ENCODE measurements at places on chromosomes 1 and 21.

GRCh38 chr1:48105165-48105564, 108.0 kb upstream of the TRABD2B start:
- peak; percentile 46 for DNase-seq

- no peak for DNase-seq
These were observed 10.0 kb downstream of the ARMH1 start for GRCh38 chr1:44684525-44684924.

GRCh38 chr1:7149080-7149838, 364.0 kb downstream of the CAMTA1 start:
- peak; percentile 73 for DNase-seq

GRCh38 chr1:186255266-186255665, 119.8 kb downstream of the TPR start:
- no peak for DNase-seq

DNA sequence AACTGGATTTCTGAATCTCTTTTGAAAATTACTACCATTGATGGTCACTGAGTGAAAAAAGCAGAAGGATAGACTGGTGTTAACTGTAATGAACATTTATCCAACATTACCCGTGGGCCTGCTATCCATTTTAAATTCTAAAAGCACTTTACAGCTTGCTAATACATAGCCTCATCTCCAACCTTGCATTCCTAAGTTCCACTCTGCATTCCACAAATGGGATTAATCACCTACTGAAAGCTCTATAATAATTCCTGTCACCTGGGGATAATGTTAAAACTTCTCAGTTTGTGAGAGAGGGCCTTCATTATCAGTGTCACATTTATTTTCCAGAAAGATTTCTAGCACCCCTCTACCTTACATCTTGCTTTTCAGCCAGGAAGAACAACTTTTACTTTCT, 38.2 kb downstream of the PTPRC start:
- DNase-seq: no peak

- DNase-seq: peak; percentile 8
These were observed 136.2 kb downstream of the BRINP2 start for GRCh38 chr1:177306981-177307380.

DNA sequence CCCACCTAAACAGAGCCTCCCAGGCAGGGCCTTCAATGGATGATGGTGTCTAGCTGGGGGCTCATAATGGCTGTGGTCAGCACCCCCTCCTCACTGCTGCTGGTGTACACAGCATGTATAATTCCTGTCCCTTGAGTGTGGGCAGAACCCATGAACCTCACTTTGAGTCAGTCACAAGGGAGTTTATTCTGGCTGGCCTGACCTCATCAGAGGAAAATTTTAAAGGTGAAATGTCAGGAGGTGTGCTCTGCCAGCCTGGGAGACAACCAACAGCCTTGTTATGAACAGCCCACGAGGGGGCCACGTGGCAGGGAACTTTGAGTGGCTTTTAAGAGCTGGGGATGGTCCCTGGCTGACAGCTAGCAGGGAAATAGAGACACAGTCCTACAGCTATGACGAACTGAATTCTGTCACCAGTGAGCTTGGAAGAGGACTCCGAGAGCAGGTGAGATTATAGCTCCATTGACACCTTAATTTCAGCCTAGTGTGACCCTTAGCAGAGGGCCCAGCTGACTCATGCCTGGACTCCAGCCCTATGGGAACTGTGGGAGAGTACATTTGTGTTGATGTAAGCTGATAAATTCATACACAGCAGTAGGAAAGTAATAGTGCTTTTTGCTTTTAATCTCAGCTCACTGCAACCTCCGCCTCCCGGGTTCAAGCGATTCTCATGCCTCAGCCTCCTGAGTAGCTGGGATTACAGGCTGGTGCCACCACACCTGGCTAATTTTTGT, 73.5 kb upstream of the RUNX3 start:
- DNase-seq: no peak

- no peak for DNase-seq
These were observed 81.5 kb upstream of the KCNJ15 start for GRCh38 chr21:38175306-38175705.

DNA sequence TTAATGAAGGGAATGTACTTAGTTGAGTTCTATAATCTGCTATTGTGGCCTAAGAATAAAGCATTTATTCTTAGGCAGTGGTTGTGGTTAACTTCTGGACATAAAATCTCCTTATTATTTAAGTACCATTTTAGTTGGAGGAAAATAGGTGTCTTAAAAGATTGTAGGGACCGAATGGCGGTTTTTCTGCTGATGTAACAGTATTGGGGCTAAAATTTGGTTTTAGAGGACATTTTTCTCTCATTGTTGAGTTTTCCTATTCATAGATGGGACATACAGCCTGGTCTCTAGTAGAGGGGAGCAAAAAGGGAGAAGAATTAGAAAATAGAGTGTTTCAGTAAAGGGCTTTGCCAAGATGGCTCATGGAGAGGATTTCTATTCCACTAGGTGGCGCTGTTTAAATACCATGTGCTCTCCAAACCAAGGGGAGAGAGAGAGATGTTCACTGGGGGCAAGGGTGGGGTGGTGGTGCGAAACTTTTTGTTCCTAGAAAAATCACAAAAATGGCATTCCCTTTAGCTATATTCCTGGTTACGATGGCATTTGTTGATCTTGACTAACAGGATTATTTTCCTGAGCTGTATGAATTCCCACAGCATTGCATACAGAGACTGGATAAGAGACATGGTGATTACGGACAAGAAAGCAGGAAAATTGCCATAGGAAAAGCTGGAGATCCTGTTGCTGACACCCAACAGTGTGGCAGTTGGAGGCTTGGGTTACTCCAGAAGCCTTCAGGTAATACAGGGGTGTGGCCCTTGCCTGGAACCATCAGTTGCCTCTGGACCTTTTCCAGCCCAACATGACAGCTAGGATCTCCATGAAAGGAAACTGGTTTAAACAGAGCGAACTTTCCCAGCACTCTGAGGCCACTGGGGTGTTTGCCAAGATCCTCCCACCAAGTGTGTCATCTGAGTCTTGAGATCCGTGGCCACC, 18.2 kb upstream of the FCGR2A start:
- peak; percentile 77 for DNase-seq

DNA sequence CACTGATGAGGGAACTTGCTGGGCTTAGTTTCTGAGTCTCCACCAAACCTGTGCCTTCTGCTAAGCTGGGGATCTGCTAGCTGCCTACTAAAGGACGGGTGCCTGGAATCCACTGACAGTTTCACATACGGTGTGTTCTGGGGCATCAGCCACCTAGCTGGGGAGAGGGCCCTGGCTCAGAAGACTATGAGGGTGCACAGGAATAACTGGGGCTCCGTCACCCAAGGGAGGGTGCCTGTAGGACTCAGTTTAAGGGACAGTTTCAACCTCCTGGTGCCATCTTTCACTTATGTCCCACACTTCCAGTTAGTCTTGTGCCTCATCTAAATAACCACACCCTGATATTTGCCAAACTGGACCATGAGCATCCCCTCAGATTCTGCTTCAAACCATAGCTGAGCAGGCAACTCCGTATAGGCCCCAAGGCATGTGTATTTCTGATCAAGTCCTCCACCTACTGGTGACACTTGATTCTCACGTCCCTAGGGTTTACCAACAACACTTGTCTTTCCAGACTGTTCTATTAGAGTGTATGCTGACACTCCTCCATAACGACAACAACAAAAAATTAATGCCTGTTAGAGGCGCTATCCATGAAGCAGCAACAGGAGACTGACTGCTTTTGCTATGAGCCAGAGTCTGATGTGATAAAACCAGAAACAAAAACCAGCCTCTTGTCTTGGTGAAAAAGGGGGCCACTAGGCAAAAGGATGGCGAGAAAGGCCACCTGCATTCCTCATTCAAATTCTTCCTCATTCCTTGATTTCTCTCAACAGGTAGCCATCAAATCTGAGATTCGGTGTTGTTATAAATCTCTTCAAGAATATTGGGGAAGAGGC, 55.0 kb upstream of the PAXBP1 start:
- DNase-seq: peak; percentile 72

GRCh38 chr1:15504436-15504835, 19.6 kb downstream of the CASP9 start:
- DNase-seq: no peak

- no peak for DNase-seq
These were observed 411.6 kb downstream of the MATN1 start for GRCh38 chr1:30311749-30312148.

DNA sequence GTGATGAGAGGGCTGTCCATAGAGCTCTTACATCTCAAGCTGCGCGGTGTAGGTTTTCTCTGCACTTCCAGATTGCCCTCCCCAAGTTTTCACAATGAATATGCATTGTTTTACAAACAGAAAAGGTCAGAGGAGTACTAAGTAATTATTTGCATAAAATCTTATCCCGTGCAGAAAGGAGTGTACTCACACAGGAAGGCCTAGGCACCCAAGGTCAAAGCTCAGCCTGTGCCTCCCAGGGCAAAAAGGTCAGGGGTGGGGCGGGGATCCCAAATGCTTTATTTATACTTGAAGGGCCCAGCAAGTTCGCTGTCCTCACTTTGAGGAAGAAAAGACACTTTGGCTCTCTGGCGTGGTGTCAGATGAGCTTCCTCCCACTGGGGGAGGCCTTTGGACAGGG, 10.3 kb upstream of the KCNE1 start:
- peak; percentile 3 for DNase-seq

GRCh38 chr1:196148367-196148970, 459.8 kb downstream of the KCNT2 start:
- DNase-seq: peak; percentile 60

GRCh38 chr1:239178961-239179360, 207.4 kb upstream of the CHRM3 start:
- DNase-seq: peak; percentile 59

GRCh38 chr1:114511032-114511785, at the start of gene TRIM33:
Gene TRIM33, minus strand, starts transcription at chr1:114511203. Its CDS starts 127 bp downstream, at chr1:114511076.
- DNase-seq: peak; percentile 98

DNA sequence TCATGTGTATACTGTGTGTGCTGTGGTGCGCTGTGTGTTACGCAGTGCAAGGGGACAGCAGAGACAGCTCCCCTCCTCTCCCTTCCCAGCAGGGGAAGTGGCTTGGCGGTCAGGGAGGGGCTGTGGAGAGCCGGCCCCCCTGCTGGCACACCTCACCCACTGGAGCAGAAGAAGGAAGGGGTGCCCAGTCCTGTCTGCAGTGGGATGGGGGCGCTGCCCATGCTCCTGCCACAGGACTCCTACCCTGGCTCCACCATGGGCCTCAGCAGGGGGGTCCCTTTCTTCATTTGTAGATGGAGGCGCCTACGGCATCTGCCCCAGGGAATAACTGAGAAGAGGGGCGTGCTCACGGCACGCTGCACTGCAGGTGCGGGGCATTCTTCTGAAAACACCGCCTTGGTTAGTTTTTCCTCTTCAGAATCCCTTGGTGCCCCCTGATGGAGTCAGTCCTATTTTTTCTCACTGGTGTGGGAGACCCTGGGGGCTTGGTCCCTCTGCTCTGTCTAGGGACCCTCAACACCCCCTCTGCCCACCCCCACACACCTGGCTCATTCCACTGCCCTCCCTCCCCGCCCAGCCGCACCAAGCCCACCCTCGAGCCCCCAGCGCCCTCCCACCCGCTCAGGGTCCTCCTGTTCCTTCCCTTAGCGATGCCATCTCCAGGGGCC, 13.8 kb upstream of the LDLRAP1 start:
- DNase-seq: no peak

GRCh38 chr1:29282924-29283803, 46.8 kb downstream of the PTPRU start:
- DNase-seq: peak; percentile 45

DNA sequence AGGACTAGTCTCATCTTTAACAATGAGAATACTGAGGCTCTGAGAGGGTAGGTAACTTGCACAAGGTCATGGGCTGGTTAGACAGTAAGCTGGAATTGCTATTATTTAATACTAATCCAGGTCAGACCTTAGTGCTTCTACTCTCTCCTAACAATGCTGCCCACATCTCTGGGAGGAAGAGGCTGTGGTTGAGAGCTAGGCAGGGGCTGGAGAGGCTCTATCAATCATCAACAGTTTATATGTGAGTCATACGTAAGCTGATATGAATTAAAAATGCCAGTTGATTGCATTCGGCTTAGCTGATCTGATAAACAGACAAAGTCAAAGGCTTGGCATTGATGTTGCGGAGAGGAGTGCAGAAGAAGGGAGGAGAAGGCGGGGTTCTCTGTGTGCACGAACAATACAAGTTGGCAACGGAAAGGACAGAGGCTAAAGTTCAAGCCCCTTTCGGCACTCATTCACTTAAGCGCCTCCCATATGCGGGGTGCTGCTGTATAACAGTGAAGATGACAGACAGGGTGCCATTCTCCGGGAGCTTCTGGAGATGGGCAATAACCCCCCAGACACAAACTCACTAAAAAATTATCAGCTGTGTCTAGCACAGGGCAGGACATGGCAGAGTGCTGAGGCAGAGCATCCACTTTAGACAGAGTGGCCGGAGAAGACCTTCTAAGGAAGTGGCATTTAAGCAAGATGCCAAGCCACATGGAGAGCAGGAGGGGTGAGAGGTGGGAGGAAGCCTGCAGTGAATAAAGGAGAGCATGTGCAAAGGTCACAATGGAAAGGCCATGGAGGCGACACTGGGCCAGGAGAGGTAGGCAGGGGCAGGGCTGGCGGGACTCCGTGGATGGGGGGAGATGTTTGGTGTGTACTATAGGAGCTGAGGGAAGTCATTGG, 195.2 kb downstream of the ZSCAN20 start:
- DNase-seq: no peak

GRCh38 chr1:202164271-202165037, 4.1 kb upstream of the PTPN7 start:
- DNase-seq: no peak

DNA sequence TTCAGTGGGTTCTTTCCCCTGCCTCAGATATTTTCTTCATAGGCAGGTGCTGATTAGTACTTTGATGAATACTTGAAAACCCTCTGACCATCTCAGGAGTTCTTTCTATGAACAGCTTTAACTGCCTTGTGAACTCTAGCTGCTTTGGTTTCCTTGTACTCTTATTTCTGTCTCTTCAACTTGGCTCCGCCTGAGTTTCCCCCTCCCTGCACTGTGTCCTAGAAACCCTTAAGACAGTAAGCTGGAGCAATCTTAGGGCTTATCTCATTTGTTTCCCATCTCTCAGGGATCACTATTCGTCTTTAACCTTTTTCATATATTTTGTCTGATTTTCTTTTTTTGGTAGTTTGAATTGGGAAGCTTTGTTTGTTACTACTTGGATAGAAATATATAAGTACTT, 99.1 kb downstream of the PKN2 start:
- no peak for DNase-seq
